ENCODE measurements at places on chromosomes 6 and 20. TPM values are rescaled to one million over a fixed set of nuclear protein-coding genes. Genes with fewer than 3 reads are reported as not detected.

SLC17A2 gene
- not detected for polyA plus RNA-seq

CEP85L gene
- 11.7 TPM for polyA plus RNA-seq

C20orf204 gene
- polyA plus RNA-seq: 0.14 TPM

SAMD5 gene
- polyA plus RNA-seq: not detected

ARMH2 gene
- not detected for polyA plus RNA-seq

TRAM2 gene
- polyA plus RNA-seq: 141 TPM

MMS22L gene
- 4.2 TPM for polyA plus RNA-seq

ID4 gene
- 29.1 TPM for polyA plus RNA-seq

PNLDC1 gene
- polyA plus RNA-seq: not detected

PLN gene
- 0.49 TPM for polyA plus RNA-seq

FOXA2 gene
- not detected for polyA plus RNA-seq

GRM1 gene
- polyA plus RNA-seq: not detected

EPPIN gene
- polyA plus RNA-seq: not detected

PRND gene
- not detected for polyA plus RNA-seq

SLC22A2 gene
- not detected for polyA plus RNA-seq

GRCh38 chr6:31272836-31273626, 1.1 kb upstream of the HLA-C start:
- peak; percentile 9 for DNase-seq

- peak; percentile 31 for DNase-seq
These were observed 25.0 kb downstream of the SIRPA start for GRCh38 chr20:1920252-1920651.

DNA sequence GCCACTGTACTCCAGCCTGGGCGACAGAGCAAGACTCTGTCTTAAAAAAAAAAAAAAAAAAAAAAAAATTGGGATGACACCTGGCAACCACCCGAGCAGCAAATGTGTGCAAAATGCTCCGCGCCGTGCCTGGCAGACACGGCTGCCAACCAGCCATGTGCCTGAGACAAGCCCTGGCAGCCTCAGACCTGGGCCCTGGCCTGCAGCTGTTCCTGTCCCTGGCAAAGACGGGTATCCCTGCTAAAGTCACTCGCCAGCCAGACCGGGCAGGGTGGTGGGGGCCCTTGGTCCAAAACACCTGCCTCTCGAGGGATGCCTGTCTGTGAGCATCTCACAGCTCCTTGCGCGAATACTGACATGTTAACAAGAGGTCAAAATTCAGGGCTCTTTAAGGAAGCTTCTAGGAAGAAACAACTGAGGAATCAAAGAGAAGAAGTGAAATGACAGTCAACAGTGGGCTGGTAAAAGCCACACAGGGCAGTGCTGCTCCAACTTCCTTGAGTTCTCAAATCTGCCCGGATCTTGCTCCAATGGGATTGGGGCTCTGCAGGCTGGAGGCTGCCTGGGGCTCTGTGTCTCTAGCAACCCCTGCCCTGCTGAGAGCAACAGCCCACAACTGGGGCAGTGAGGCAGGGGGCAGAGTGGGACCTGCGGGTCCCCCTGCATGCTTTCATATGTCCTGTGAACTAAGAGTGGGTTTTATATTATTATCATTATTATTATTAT, 53.4 kb downstream of the SYTL3 start:
- DNase-seq: no peak

- no peak for DNase-seq
These were observed 14.0 kb downstream of the GCNT2 start for GRCh38 chr6:10535193-10535592.

- DNase-seq: no peak
These were observed 4.7 kb upstream of the SLC17A4 start for GRCh38 chr6:25749837-25750236.

DNA sequence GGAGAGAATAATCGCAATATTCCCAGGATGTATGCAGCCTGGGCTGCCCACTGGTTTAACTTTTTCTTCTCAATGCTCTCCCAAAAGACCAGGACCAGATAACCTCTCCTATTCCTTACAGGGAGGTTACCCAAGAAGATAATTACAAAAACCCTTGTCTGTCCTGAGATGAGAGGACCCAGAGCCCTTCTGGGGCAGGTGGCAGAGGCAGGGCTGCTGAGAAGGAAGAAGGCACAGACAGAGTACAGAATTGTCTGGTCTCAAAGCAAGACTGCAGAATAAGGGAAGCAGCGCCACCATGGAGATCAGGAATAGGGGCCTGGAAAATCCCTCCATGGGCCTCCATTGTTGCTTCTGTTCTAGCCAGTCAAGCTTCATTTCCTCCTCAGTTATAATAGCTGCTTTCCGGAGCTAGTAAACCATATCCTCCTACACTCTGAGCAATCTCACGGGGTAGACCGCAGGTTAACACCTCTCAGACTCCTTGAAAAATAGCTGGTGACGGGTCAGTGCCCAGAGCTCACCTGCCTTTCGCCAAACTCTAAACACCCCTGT, 463 bp upstream of the HLA-DMB start:
- no peak for DNase-seq

- DNase-seq: no peak
These were observed 10.1 kb downstream of the TGM3 start for GRCh38 chr20:2305946-2306345.

GRCh38 chr6:31114970-31115849, 610 bp downstream of the PSORS1C1 start:
- peak; percentile 84 for DNase-seq

- peak; percentile 44 for DNase-seq
These were observed 46.9 kb upstream of the TRIM26 start for GRCh38 chr6:30260036-30260504.

DNA sequence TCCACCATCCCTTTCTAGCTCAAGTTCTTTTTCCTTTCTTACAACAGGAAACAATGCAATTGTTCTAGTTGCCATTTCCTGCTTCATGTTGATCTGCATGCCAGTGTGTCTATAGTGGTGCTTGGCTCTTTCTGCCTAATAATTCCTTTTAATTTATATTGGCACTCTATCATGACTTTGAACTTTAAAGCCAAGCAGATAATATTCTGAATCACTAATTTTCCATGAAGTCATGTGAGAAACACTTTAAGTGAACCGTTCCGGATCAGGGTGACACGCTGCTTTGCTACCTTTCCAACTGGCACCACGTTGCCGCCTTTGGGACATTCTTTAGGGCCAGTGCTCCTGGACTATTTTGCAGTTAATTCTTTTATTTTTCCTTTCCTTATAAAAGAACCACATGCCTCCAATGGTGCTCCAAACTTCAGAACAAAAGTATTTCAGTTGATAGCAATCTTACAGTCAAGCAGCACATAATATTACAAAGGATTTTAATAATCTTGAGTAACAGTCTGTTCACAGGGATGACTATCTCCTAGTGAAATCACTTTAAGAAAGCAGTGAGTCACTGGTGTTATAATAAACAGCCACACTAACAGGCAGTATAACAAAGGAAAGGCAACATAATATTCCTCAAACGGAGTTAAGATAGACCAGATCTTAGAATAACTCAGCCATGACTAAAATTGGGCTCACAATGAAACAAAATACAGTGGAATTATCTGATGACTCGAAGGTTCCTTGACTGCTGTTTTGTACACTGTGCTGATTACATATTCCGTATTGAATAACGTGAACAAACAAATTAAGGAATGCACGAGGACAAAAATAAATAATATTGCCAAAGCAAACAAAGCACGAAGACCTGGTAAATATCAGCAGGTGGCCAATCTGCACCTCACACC, 19.0 kb upstream of the BLOC1S5 start:
- peak; percentile 96 for DNase-seq

- peak; percentile 100 for DNase-seq
These were observed 223.2 kb upstream of the ECI2 start for GRCh38 chr6:4358414-4359107.

DNA sequence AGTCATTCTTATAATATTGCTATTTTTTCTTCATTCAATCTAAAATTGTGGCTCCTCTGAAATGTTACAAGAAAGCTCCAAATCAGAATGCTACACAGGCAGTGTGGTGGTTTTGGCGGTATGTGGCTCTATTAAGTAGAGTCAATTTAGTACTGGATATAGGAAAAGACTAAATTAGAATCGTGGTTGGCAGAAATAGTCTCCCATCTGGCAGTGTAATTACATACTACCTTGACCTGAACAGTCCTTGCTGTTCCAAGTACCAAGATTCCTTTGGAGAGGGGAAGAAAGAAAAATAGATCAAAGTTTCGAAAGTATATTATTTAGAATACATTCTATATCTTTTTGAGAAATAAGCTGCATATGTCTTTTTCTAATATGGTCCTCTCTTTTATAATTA, 78.2 kb downstream of the C6orf118 start:
- no peak for DNase-seq

DNA sequence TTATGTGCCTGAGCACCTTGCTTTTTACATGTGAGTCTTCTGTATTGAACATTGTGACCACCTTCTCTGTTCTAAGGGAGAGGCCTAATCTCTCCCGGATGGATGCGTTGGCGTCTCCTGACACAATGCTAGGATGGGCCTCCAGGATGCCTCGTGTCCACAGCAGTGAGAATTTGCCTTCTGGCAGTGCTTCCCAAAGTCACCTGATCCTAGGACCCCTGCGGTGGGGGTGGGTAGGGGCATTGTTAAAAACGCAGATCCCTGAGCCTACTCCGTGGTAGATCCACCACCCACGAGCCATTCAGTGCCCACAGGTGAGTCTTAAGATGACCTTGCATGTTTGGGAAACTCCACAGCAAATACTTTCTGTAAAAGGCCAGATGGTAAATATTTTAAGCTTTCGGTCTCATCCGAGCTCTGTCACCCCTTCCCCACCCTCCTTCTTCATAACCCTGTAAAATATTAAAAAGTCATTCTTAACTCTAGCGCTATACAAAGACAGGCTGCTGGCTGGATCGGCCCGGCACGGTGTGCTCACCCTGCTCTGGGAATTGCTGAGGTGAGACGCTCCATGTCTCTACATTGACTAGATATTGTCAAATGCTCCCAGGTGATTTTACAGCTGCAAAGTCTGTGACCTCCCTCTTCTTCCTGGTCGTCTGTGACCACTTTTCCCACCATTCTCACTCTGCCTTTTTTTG, 106.7 kb upstream of the IYD start:
- no peak for DNase-seq

DNA sequence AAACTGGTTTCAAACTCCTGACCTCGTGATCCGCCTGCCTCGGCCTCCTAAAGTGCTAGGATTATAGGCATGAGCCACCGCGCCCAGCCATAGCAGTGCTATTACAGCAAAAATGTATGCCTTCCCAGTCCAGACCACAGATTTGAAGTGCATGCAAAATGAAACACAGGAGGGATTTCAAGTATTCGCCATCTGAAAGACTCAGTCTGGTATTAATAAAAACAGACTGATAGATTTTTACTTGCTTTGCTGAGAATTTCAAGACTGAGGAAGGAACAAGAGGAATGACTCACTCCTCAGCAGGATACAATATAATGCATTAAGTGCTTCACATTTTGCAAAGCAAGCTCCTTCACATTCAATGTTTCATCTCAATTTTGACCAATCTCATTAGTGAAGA, 134.9 kb downstream of the TMEM200A start:
- peak; percentile 88 for DNase-seq

DNA sequence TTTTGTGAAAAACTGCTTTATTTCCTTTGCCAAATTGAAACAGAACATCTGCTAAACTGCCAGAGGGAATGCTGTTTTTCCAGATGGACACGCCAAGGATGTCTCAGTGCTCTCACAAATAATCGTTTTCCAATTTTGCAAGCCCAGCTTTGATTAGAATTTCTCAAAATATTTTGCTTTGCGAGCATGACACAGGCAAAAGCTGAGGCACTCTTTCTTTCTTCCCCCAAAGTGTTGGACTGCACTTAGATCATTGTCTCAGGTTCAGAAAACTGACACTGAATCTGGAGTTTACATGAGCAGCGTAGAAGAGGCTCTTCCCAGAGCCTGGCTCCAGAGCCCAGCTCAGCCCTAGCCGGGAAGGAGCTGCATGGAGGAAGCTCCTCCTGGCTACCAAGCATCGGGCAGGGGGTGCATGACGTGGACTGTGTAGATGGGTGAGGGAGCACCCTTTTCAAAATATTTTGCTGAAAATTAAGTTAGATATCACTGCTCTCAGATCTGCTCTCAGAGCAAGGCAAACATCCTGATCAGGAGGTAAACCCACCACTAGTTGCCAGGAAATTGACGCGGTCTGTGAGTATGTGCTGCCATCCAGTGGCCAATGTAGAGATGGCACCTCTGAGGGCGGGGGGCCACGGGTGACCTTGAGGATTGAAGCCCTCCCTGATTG, 107.5 kb downstream of the SLC22A3 start:
- peak; percentile 71 for DNase-seq

GRCh38 chr20:57996465-57996864, 232.0 kb downstream of the ANKRD60 start:
- DNase-seq: peak; percentile 53

DNA sequence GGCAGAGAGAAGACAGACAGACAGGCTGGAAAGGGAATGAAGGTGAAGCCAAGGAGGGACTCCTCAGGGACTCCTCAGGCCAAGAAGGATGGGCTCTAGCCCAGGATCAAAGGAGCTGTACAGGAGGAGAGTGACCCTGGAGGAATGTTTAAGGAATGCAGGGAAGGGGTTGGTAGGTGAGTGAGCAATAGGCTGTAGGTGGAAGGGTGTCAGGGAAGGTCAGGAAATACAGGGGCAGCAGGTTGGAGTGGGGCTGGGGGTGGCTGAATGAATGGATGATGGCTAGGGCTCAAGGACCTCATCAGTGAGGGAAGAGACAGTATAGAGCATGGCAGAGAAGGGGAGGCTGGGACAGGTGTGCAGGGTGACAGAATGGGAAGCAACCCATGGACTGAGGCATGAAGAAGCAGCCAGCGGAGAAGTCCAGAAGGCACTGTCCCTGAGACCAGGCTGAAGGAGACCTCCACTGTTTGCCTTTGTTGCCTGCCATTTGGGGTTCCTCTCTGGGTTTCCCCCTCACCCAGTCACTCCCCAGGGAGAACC, 13.2 kb downstream of the SYNGAP1 start:
- DNase-seq: no peak

DNA sequence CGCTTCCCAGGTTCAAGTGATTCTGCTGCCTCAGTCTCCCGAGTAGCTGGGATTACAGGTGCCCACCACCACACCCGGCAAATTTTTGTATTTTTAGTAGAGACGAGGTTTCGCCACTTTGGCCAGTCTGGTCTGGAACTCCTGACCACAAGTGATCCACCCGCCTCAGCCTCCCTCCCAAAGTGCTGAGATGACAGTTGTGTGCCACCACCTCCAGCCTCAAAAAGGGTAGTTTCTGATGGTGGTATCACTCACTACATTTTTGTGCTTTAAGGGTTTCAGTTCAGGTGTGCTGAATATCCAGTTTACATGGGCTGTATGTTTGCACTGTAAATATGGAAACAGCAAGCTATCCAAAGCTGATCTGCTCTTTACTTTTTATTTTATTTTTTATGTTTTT, 12.1 kb upstream of the ADGRG6 start:
- no peak for DNase-seq

DNA sequence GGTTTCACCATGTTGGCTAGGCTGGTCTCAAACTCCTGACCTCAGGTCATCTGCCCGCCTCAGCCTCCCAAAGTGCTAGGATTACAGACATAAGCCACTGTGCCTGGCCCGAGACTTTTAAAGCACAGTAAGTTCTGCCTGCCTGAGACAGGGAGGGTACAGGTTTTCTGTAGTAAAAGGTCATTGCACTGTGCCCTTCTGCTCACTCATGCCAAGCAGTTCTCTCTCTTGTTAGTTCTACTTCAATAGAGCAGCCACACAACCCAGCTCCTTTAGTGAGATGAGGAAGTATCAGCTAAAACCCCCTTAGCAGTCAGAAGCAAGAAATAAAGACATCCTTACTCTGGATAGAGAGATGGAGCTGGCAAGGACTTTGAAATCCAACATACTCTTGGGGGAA, 52.4 kb upstream of the ARMH2 start:
- no peak for DNase-seq

GRCh38 chr6:135073217-135073616, 18.6 kb upstream of the HBS1L start:
- no peak for DNase-seq

- DNase-seq: no peak
These were observed 72.2 kb downstream of the RIN2 start for GRCh38 chr20:19830211-19830785.

Measured in GM23248 (cell line).